Stimulated activated CD4-positive, alpha-beta T cell treated with anti-CD3 and anti-CD28 coated beads, TNF-alpha, amount 100 ng/mL, for 1 hour (primary cell): ENCODE measurements at places on chromosomes 4 and X.

- no peak for DNase-seq
These were observed 109.6 kb downstream of the GUCY2F start for GRCh38 chrX:109372291-109372690.

DNA sequence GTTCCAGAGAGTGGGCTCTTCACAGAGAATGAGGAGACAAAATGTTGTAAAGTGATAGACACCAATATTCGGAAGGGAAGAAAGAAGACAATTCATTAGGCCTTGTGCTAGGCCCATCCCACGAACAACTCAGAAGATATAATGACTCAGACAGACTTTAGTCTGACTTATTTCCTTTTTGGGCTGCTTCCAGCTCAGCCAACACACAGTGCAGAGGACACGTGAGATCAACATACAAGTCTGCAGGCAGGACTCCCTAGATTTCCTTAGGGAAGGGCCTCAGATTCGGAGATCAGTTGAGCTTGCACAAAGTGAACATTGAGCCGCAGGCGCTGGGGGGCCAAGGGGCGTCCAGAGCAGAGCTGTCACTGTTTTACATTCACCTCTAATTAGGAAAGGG, 290.7 kb upstream of the TENM3 start:
- DNase-seq = no peak

GRCh38 chr4:98179951-98180350, 36.7 kb upstream of the STPG2 start:
- DNase-seq = no peak

DNA sequence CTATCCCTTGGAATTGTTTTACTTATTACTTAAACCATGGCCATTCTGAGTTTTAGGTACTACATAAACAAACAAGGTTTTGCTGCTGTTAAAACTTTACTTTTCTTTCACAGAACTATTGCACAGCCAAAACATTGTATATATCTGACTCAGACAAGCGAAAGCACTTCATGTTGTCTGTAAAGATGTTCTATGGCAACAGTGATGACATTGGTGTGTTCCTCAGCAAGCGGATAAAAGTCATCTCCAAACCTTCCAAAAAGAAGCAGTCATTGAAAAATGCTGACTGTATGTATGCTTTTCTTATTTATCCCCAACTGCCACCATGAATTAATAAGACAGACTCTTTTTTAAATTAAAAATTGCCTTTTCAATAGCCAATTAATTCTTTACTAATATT, 69.8 kb downstream of the CCKAR start:
- no peak for DNase-seq

DNA sequence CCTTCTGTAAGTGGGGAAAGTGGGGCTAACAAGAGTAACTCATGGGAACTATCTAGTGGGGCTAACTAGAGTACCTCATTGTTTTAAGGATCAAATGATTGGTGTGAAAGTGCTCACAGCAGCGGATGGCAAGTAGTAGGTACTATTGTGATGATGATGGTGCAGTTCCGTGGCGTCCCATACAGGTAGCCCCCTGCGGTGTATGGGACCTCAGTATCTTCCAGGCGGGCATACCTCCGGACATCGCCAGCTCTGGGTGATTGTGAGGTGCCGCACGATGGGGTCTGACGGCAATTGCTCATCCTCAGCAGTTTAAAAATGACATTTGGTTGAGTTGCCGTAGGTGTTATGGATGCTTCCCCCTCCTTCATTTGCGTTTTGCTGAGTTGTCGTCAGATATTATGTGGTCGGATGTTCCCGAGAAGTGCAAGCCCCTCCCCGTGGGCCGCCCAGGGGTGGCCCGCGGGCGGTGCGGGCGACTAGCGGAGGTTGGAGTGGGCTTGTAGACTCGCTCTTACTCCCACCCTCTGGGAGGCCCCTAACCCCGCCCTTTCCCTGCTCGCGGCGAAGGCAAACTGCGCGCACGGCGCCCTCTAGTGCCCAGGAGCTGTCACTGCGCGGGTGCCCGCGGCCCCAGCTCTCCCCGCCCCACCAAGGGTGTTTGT, 18.3 kb upstream of the GPR101 start:
- peak; percentile 33 for DNase-seq

DNA sequence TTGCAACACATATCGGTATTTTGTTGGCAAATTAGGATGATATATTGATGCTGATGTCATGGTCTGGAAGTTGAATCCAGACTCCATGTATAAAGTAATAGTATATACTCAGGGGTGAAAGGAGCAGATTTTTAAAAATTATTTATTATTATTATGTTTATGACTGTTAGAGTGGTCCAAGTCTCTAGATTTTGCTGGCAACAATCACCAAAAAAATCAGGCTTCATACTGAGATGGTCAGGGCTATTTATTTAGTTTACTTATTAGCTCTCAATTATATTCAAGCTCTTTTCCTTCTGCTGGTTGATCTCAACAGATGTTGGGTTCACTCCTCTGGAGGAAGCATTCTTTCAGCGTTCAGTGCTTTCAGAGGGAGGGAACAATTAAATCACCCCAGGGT, 73.9 kb upstream of the VCX3B start:
- no peak for DNase-seq

DNA sequence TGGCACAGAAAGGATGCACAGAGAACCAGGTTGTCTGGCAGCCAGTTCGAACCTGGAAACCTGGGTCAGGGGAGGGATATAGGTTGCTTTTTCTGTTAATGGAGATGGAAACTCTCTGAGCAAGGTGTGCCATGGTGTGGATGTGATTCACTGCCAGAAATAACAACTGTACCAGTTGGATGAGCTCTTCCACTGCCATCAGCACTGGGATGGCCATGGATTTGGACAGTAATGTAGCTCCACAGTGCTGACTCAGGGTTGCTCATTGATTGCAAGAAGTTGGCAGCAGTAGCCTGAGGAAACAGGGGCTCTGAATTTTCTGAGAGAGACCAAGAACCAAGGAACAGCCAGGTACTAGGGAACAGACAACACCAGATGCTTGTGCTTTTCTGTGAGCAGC, 33.8 kb downstream of the PNMA5 start:
- no peak for DNase-seq

DNA sequence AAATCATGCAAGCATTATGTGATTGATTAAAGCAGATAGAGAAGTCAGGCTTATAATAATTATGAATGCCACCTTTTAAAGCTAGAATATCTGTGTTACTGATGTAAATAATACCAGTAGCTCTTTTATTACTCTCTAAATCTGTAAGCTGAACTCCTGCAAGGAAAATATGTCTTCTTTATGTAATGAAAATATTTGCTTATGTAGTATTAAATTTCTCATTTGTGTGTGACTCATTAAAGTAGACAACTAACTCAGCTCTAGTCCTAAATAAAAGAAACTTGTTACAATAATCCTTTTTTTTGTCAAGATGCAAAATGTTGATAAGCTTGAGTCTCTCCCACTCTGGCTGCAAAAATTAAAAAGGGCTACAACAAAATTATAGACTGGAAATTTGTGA, 137.7 kb upstream of the FAT1 start:
- DNase-seq = no peak

DNA sequence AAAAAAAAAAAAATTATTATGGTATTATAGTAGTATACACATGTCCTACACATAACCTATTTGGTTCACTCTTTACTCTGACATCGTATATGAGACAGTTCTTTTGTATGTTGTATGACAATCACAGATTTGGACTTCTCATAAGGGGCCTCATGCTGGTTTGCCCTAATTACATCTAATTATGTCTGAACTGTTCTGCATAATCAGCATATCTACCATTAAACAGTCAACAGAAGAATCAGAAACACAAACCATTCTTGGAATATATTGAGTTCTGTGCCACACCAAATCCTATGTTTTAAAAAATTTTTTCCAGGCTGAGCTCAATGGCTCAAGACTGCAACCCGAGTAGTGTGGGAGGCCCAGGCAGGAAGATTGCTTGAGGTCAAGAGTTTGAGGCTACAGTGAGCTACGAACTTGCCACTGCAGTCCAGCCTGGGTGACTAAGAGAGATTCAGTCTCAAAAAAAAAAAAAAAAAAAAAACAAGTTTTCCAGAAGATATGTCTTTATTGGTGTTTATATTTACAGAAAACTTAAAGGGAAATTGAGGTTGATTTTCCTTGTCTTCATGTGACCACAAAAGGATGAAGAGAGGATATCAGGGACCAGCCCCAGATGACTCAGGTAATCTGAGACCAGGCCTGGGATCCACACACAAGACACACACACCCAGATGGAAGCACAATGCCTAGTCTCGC, 22.2 kb downstream of the TRIM61 start:
- no peak for DNase-seq

DNA sequence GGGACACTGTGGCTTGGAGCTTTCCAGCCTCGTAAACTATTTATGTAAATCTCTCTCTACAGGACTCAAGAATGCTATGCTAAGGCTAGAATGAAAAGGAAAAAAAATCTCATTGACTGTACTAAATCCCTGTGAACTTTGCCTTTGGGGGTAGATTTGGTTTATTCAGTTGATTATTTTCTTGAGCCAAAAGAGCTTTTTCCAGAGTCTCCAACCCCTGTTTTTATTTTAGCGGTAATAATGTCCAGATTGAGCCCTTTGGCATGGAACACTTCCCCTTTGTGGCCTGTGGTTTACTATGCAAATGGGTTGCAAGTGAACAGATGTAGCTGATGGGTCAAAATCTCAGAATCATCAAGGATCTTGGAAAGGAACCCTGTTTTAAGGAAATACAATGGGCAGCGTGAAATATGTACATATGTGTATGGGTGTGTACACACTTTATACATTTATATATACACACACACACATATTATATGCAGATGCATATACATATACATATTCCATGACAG, 72.9 kb downstream of the FAM9B start:
- DNase-seq = no peak

GRCh38 chrX:96564595-96564994, 120.0 kb upstream of the DIAPH2 start:
- DNase-seq = no peak

DNA sequence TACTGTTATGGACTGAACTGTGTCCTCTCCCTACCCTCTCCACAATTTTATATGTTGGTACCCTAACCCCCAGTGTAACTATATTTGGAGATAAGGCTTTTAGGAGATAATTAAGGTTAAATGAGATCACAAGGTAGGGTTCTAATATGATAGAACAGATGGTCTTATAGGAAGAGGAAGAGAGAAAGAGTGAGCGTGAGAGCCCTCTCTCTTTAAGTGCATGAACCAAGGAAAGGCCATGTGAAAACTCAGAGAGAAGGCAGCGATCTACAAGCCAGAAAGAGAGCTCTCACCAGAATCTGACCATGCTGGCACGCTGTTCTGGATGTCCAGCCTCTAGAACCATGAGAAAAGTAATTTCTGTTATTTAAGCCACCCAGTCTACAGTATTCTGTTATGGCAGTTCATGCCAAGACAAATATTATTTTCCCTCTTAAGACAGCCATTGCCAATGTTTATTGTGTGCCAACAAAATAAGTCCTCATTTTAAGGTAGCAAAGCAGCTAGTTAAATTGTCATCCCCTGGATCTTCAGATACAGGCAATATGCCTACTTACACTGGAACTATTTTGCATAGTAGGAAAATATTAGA, 336.2 kb downstream of the MID1IP1 start:
- no peak for DNase-seq

DNA sequence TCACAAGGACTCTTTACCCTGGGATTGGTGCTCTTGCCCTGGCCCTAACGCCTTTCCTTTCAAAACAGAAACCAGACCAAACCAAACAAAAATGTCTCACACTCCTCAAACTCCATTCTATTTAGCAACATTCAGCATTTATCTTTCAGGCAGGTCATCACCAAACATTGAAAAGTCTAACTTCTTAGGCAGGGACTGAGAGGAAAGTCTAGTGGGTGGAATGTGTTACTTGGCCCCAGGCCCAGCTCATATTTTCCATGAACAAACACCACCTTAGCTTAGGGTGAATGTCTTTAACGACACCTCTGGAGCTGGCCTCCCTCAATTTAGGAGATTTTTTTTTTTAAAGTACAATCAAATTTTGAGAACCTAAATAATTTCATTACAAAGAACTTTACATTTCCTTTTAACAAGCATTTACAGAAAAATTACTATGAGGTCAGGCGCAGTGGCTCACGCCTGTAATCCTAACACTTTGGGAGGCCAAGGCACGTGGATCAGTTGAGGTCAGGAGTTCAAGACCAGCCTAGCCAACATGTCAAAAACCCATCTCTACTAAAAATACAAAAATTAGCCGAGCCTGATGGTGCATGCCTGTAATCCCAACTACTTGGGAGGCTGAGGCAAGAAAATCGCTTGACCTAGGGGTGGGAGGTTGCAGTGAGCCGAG, 10.2 kb upstream of the N4BP2 start:
- no peak for DNase-seq

DNA sequence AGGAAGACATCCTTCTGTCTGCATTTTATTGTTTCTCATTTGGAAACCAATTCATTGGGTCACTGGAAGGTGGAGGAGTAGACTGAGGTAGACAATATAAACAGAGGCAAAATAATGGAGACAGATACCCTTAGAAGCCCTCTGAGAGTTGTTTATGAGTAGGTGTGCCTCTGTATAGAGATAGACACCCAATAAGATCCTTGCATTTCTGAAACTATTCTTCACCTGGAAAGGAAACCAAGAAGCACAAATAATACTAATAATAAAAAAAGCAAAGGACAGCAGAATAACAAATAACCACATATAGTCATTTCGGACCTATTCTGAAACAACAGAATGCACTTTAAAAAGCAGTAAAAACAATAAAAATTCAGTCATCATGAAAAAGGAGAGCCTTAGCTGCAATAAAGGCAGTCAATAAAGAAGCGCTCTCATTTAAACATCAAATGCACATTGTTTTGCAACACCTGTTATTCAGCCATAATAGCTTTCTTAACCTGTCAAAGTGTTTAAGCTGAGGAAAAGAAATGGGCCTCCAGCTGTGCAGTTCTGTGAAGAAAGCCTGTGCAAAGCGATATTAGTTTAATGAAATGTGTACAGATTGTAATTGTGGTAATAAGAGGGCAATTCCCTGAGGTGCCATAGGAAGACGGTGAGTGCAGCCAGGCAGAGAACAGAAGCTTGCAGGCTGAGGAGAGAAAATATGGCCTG, 904.2 kb downstream of the STPG2 start:
- DNase-seq = no peak

GRCh38 chr4:83490876-83491450, 6.1 kb upstream of the ABRAXAS1 start:
- DNase-seq = no peak

- DNase-seq = no peak
These were observed 89.0 kb downstream of the SH3KBP1 start for GRCh38 chrX:19798423-19798822.

- no peak for DNase-seq
These were observed 177.1 kb upstream of the LCORL start for GRCh38 chr4:18198653-18199052.

DNA sequence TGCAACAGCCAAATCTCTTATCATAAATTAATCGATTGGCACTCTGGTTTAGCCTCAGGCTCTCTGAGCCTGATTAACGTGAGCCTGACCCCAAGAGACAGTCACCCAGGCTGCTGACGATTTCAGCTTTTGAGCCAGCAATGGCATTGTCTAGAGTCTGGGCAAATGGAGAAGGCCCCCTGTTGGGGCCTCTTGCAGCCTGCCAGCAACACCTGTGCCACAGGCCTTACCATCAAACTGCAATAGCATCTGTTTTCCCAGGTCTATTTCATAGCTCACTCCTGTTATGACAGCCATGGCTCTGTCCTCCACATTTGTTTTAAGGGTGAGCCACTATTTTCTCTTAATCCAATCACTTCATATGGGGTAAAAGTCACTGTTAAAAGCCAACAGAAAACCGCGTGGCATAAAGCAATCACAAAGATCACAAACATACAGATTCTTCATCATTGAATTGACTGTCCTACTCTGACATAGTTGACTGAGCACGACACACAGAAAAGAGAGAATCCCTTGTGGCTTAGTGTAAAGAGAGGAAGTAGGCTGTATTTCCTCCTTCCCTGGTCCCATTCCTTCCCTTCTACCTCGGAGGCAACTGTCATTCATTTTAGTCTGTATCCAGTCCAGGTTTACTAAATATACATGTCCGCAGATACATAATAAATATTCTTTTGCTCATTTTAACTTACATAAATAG, 47.8 kb downstream of the SLC9A7 start:
- no peak for DNase-seq
